Memory B cell (primary cell): ENCODE measurements at places on chromosomes 5 and 9.

GRCh38 chr5:127441799-127442484 is 75.5 kb upstream of the PRRC1 start:
- H3K4me3 ChIP-seq: no peak overlapping the region
- no peaks in the 10 kb centered on the region for H3K36me3 ChIP-seq
- no peak overlapping the region for H3K27ac ChIP-seq
- DNase-seq: no peak
- H3K27me3 ChIP-seq: peaks cover 8% of the 10 kb centered on the region

DNA sequence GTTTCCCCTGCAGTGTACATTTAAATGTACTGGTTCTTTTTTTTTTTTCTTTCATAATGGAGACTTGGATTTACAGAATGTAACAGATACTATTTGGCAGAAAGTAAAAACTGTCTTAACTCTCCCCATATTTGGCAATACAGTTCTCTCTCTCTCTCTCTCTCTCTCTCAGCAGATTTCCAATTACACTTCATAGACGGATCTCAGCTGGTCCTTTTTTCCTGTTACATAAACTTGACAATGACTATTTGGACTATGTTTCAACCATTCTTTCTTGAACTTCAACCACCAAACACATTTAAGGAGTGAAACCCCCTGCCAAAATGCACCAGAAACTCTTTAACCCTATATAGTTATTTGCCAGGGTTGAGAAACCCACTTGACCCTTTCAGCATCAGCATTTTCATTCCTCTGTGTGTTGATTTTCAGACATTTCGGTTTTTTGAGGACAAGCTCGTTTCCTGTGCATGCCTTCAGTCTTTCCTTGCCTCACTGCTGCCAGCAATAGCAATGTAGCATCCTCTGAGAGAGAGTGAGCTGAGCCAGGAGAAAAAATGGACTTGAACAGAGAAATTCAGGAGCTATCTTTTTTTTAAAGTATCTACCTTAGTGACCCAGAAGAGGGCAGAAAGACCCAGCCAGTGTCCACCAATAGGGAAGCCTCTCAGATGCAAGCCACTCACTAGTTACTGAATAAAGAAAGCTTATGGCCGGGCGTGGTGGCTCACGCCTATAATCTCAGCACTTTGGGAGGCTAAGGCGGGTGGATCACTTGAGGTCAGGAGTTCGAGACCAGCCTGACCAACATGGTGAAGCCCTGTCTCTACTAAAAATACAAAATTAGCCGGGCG is 26.0 kb upstream of the GNA14 start:
- H3K4me3 ChIP-seq: no peak overlapping the region
- no peaks in the 10 kb centered on the region for H3K4me1 ChIP-seq
- no peak for DNase-seq
- H3K27ac ChIP-seq: no peak overlapping the region

DNA sequence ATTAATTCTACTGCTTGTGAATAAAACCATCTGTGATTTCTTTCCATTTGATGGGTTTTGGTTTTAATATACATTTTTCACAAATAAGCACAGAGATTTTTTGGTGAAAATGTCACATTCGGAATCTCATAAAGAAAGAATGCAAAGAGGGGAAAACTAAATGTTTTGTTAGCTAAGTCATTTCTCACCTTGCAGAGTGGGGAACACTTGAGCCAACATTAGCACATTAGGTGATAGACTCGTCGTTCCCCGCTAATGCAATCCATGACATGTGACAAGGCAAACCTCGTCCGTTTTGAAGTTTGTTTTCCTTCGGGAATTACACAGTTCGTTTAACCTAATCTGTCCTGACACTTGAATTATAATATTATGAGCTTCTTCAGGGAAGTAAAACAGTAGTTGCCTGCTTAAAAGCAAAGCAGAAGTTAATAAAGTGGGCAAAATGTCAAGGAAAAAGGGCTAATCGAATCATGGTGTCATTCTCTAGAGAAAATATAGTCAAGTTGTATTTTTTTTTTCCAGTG is 95.8 kb upstream of the LMX1B start:
- H3K27ac ChIP-seq: peak overlapping the region; percentile 58
- H3K36me3 ChIP-seq: no peaks in the 10 kb centered on the region
- peaks cover 9% of the 10 kb centered on the region for H3K4me1 ChIP-seq
- no peak for DNase-seq

- no peak overlapping the region for H3K4me3 ChIP-seq
- H3K36me3 ChIP-seq: no peaks in the 10 kb centered on the region
- peaks cover 4% of the 10 kb centered on the region for H3K27me3 ChIP-seq
- H3K27ac ChIP-seq: no peak overlapping the region
Measured at GRCh38 chr5:72015103-72015548, 92.1 kb upstream of the MAP1B start.

- peaks cover 2% of the 10 kb centered on the region for H3K27me3 ChIP-seq
- H3K4me3 ChIP-seq: no peak overlapping the region
- no peak overlapping the region for H3K27ac ChIP-seq
Measured at GRCh38 chr9:76221423-76221822, 172.8 kb downstream of the RFK start.

GRCh38 chr5:125411744-125412560 is 665.5 kb upstream of the ZNF608 start:
- peaks cover 17% of the 10 kb centered on the region for H3K4me1 ChIP-seq
- peak overlapping the region; percentile 45 for H3K4me3 ChIP-seq
- no peaks in the 10 kb centered on the region for H3K27me3 ChIP-seq
- H3K36me3 ChIP-seq: no peaks in the 10 kb centered on the region

- H3K4me3 ChIP-seq: no peak overlapping the region
- H3K36me3 ChIP-seq: no peaks in the 10 kb centered on the region
- no peak for DNase-seq
- H3K4me1 ChIP-seq: no peaks in the 10 kb centered on the region
- no peak overlapping the region for H3K27ac ChIP-seq
Measured at GRCh38 chr9:69319324-69320025, 5.5 kb upstream of the ENTREP1 start.

DNA sequence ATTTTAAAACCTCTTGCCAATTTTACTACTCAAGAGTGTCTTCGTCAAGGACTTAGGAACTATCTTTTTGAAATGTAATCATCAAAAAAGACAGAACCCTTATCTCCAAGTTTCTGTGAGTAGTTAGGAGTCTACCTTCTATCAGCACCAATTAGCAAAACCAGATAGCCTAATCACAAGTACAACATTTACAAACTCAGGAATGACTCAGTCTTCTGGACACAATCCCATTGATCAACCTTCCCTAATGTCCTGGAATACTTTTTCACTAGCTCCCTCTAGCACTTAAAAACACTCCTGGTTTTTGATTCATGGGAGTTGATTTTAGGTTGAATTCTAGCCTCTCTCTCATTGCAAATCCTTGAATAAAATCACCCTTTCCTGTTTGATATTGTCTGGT is 680.7 kb downstream of the PRR16 start:
- no peak overlapping the region for H3K27ac ChIP-seq
- H3K4me1 ChIP-seq: no peaks in the 10 kb centered on the region
- no peak for DNase-seq
- H3K36me3 ChIP-seq: no peaks in the 10 kb centered on the region

DNA sequence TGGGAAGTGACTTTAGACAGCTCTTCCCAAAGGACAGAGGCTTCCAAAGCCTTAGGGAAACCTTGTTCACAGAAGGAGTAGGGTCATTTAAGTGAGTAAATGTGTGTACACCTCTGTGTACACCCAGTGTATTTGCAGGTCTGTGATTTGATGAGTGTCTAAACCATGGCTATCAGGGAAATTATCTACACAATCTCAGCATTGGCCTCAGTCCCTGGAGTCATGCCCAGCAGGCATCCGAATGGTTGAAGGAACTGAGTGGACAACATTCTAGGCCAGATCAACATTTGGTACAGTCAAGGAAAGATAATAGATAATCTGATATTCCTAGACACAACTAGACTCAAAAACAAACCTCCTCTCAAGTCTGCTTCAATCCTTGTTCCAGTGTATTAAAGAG is 258.4 kb upstream of the DAPK1 start:
- no peak overlapping the region for H3K27ac ChIP-seq
- H3K4me3 ChIP-seq: no peak overlapping the region
- H3K36me3 ChIP-seq: no peaks in the 10 kb centered on the region
- DNase-seq: no peak
- no peaks in the 10 kb centered on the region for H3K4me1 ChIP-seq
- H3K27me3 ChIP-seq: no peaks in the 10 kb centered on the region

GRCh38 chr9:92501671-92502393 is 19.5 kb upstream of the ASPN start:
- H3K27me3 ChIP-seq: no peaks in the 10 kb centered on the region
- H3K36me3 ChIP-seq: no peaks in the 10 kb centered on the region
- no peak for DNase-seq
- no peaks in the 10 kb centered on the region for H3K4me1 ChIP-seq
- no peak overlapping the region for H3K27ac ChIP-seq

GRCh38 chr5:56064984-56065383 is 70.2 kb upstream of the IL6ST start:
- H3K36me3 ChIP-seq: no peaks in the 10 kb centered on the region
- H3K4me3 ChIP-seq: no peak overlapping the region
- DNase-seq: no peak

DNA sequence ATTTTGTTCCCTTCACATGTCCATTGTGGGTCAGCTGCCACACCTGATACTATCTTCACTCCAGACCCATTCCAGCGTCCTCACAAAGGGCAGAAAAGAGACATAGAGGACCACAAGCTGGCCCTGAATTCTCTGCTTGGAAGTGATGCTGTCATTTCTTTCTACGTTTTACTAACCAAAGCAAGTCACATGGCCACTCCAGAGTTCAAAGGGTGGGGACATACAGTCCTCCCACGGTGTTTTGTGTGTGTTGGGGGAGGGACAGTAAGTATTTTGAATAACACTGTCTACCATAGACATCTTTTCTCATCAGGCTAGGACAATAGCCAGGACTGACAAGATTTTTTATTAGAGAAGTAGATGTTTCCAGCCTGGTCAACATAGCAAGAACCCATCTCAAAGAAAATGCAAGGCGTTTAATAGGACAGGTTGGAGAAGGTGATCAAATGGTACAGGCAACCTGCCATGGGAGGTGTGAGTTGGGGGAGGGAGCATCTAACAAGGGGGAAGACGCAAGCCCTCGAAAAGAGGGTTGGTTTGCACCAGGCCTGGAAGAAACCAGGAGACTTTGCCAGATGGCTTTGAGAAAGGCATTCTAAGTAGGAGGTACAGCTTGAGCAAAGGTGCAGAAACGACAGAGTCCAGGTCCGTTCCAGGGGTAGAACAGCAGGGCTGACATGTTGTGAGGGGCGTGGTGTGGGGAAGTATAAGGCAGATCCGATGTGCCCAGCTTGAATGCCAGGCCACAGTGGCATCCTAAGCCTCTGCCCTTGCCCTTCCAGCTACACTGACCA is 11.3 kb upstream of the GLIPR2 start:
- H3K4me3 ChIP-seq: no peak overlapping the region
- H3K27me3 ChIP-seq: no peaks in the 10 kb centered on the region
- H3K4me1 ChIP-seq: peaks cover 16% of the 10 kb centered on the region
- peaks cover 7% of the 10 kb centered on the region for H3K36me3 ChIP-seq
- H3K27ac ChIP-seq: no peak overlapping the region

GRCh38 chr9:9412241-9412640 is 1200.6 kb downstream of the PTPRD start:
- no peaks in the 10 kb centered on the region for H3K27me3 ChIP-seq
- H3K36me3 ChIP-seq: no peaks in the 10 kb centered on the region
- H3K4me1 ChIP-seq: no peaks in the 10 kb centered on the region
- no peak for DNase-seq
- no peak overlapping the region for H3K4me3 ChIP-seq

DNA sequence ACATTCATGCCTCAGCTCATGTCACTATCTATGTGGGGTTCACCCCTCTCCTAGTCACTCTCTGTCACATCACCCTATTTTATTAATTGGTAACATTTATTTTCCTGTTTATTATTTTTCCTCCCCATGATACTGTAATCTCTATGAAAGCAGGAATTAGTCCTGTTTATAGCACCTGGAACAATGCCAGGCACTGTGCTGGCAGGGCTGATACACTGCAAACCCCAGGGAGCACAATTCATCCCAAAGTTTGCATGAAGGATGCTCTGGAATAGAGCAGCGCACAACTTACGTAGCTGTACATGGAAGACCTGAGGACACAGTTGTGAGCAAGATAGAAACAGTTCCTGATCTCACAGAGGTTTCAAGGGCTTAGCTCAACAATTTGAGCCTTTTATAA is 103.2 kb downstream of the NSG2 start:
- no peaks in the 10 kb centered on the region for H3K4me1 ChIP-seq
- DNase-seq: no peak
- H3K27ac ChIP-seq: no peak overlapping the region
- H3K36me3 ChIP-seq: no peaks in the 10 kb centered on the region
- H3K4me3 ChIP-seq: no peak overlapping the region
- peaks cover 16% of the 10 kb centered on the region for H3K27me3 ChIP-seq

DNA sequence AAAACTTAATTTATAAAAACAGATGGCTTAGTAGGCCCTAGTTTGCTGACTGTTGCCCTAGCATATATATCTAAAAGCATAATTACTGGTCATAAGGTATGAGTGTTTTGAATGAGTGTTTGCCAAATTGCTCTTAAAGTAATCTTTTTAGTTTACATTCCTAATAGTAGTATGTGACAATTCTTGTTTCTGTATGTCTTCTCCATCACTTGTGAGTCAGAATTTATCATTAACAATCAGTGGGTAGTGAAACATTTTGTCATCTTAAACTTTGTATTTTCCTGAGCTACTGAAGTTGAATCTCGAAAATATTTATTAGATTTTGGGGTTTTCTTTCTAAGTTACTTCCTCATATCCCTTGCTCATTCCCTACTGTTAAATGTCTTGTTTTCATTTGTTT is 49.6 kb downstream of the APC start:
- no peaks in the 10 kb centered on the region for H3K4me1 ChIP-seq
- H3K27ac ChIP-seq: no peak overlapping the region
- no peak overlapping the region for H3K4me3 ChIP-seq
- peaks cover 5% of the 10 kb centered on the region for H3K36me3 ChIP-seq
- H3K27me3 ChIP-seq: no peaks in the 10 kb centered on the region

DNA sequence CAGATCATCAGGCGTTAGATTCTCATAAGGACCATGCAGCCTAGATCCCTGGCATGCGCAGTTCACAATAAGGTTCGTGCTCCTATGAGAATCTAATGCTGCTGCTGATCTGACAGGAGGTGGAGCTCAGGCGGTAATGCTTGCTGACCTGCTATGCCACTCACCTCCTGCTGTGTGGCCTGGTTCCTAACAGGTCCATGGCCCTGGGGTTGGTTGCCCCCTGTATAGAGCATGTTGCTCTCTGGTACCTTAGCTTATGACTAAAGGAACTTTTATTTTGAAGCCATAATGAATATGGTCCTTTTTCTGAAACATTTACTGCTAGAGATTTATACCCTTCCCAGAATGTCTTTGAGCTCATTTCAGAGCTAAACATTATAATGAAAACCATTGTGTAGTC is 3.1 kb downstream of the MAN2A1 start:
- peaks cover 52% of the 10 kb centered on the region for H3K4me1 ChIP-seq
- H3K27me3 ChIP-seq: no peaks in the 10 kb centered on the region
- no peak for DNase-seq
- H3K27ac ChIP-seq: peak overlapping the region; percentile 92

DNA sequence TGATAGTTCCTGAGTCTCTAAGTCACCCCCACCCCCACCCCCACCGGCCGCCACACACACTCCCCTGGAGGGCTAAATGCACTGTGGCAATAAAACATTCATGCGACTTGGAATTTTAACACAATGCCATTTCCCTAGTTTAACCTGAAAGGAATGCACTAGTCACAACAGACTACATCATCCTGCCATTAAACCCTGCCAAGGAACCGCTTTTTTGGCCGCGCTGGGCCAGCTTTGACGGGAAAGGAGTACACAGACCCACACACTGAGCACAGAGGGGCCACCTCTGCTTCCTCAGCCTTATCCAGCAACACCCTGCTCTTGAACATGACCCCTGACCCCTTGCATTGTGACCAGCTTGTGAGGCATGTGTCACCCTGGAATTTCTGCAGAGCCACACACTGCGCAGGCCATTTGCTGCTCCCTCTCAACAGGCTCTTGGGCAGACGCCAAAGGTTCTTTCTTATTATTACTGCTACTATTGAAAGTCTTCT is 165.3 kb downstream of the BNC2 start:
- H3K27ac ChIP-seq: no peak overlapping the region
- no peaks in the 10 kb centered on the region for H3K36me3 ChIP-seq
- peaks cover 2% of the 10 kb centered on the region for H3K27me3 ChIP-seq
- no peaks in the 10 kb centered on the region for H3K4me1 ChIP-seq
- no peak for DNase-seq
